WTC11 (cell line): ENCODE measurements at places on chromosomes 2 and 18.
A peak's percentile ranks its signal among the peaks of the same experiment; 100 is the strongest.

DNA sequence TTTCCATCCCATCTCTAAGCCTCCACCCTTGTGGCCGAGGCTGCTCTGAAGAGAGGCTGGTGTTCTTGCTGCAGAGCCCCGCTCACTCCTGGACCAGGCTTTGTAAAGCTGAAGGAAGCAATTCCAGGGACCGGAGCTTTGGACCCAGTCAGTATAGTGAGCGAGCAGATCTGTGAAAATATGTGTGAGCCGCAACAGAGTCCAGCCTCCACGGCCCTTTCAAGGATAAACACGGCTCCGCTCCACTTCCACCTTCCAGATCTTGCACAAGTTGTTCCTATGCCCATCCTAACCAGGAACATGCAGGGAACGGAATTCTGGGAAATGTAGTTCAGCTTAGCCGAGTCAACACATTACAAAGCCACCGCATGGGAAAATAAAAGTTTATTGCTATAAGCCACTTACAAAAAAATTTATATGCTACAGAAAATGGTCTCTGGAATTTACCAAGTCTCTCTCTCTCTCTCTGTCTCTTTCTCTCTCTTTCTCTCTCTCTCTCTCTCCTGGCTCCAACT, 151.7 kb upstream of the ZNF521 start:
- peak; percentile 21 for DNase-seq

GRCh38 chr2:2146220-2146619, 184.9 kb downstream of the MYT1L start:
- DNase-seq: no peak

- DNase-seq: peak; percentile 32
Observed at GRCh38 chr2:177264209-177264692, 276 bp downstream of the NFE2L2 start.

- no peak for DNase-seq
Observed at GRCh38 chr2:142989273-142990204, 112.1 kb downstream of the KYNU start.

GRCh38 chr2:204914708-204915107, 369.4 kb downstream of the PARD3B start:
- no peak for DNase-seq

DNA sequence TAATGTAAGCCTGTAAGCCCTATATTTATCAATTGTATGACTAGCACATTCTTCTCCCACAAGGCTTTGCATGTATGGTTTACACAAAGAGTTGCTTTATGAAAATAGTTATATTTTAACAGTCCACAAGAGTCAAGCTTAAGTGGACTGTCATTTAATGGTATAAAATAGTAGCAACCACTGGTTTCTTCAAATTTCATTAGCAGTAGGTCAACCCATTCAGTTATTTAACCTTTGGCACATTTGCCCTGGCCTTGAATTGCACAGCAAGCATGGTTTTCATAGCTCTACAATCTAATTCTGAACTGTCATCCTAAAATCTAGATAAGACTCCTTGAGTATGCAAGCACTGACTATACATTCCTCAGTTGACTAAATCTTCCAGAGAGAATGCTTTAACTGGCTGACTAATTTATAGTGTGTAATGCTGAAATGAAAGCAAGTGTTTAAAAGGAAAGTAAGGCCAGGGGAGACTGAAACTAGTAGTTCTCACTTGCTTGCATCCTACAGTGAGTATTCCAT, 1.8 kb downstream of the DPP4 start:
- no peak for DNase-seq
